ENCODE measurements at places on chromosomes 11 and 22. TPM values are rescaled to one million over a fixed set of nuclear protein-coding genes. Genes with fewer than 3 reads are reported as not detected.
A peak's percentile ranks its signal among the peaks of the same experiment; 100 is the strongest.

DNA sequence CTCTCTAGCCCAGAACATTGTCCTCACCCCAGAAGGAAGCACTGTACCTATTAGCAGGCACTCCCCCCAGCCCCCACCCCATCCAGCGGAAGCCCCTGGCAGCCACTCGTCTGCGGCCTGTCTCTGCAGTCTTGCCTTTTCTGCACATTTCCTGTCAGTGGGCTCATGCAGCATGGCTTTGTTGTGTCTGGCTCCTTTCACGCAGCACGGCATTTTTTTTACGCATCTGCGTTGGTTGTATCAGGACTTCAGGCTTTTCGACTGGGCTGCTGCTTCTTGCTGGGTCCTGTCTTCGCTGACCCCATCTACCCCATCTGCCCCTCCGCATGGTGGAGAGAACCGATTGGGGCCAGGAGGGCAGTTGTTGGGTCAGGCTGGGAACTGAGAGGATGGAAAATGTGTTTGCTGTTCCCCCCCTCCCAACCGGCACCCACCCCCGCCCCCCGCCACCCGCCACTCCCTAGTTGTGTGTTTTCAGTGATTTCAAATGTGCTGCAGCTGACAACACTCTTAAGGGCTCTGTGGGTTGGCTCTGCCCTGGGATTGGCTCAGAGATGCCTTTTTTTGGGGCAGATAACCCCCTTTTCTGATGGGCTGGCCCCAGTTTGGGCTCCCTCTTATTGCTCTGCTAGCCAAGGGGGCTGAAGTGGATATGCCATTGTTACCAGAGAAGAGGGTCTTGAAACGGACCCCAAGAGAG, 110.0 kb downstream of the KIAA1671 start:
- no peak for DNase-seq
- peaks cover 21% of the 10 kb centered on the region for H3K4me1 ChIP-seq
- H3K4me3 ChIP-seq, result no peak overlapping the region
- peaks cover 4% of the 10 kb centered on the region for H3K36me3 ChIP-seq
- peak overlapping the region; percentile 95 for H3K27ac ChIP-seq

DNA sequence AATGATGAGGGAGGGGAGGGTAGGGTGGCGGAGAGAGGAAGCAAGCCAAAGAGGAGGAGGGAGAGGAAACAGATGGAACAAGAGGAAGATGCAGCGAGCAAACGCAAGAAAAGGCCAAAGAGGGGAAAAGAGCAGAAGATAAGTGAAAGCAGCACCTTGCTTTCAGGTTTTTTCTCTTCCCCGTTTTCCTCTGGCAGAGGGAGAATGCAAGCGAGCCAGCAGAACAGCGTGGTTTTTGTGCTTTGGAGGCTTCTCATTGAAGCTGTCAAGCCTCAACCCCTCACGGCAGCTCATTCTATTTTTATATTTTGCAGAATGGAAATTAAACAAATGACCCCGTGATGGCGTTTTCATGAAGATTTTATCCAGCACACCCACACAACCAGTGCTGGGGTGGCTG, 67.1 kb upstream of the GRAMD1B start:
- H3K27ac ChIP-seq, result no peak overlapping the region
- peaks cover 53% of the 10 kb centered on the region for H3K27me3 ChIP-seq
- H3K36me3 ChIP-seq, result no peaks in the 10 kb centered on the region
- no peak overlapping the region for H3K4me3 ChIP-seq
- peaks cover 32% of the 10 kb centered on the region for H3K4me1 ChIP-seq

- no peak overlapping the region for H3K4me3 ChIP-seq
- H3K36me3 ChIP-seq, result peaks cover 63% of the 10 kb centered on the region
- no peak for DNase-seq
- H3K4me1 ChIP-seq, result no peaks in the 10 kb centered on the region
- H3K27me3 ChIP-seq, result no peaks in the 10 kb centered on the region
These were observed 30.4 kb upstream of the RASL10A start for GRCh38 chr22:29345932-29346331.

GRCh38 chr11:3056296-3057068, 741 bp downstream of the CARS1 start:
- peaks cover 36% of the 10 kb centered on the region for H3K4me1 ChIP-seq
- H3K27me3 ChIP-seq, result no peaks in the 10 kb centered on the region
- DNase-seq, result no peak
- H3K27ac ChIP-seq, result no peak overlapping the region

- H3K36me3 ChIP-seq, result no peaks in the 10 kb centered on the region
- H3K4me1 ChIP-seq, result peaks cover 14% of the 10 kb centered on the region
- no peaks in the 10 kb centered on the region for H3K27me3 ChIP-seq
- no peak for DNase-seq
- no peak overlapping the region for H3K4me3 ChIP-seq
These were observed 1245.7 kb downstream of the BRD1 start for GRCh38 chr22:48581796-48582469.

DNA sequence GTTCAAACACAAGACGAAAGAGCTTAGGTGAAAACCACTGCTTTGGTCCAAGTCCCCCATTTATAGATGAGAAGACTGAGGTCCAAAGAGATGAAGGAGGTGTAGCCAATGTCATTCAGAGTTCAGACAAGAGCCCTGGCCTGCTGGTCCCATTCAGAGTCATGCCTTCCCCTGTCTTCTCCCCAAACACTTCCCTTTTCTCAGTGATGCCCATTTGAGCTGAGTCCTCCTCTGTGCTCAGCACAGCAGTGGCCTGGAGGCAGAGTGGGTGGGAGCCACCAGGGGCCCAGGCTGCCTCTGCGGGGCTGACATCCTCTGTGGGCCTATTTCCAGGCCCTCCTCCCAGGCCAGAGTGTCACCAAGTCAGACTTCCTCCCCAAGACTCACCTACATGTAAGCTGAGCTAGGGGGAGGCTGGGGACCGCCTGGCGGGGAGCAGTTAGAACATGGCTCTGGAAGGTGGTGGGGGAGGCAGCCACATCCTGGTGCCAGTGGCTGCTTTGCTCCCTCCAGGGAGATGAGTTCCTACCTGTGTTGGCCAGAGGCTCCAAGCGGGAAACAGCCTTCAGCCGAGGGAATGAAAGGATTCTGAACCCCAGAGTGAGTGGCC, 22.4 kb upstream of the LRRC10B start:
- H3K4me1 ChIP-seq, result peaks cover 50% of the 10 kb centered on the region
- no peak for DNase-seq
- 0 out of 2 replicates have a peak, but pooled peaks cover 2% of the 10 kb centered on the region for H3K36me3 ChIP-seq

DNA sequence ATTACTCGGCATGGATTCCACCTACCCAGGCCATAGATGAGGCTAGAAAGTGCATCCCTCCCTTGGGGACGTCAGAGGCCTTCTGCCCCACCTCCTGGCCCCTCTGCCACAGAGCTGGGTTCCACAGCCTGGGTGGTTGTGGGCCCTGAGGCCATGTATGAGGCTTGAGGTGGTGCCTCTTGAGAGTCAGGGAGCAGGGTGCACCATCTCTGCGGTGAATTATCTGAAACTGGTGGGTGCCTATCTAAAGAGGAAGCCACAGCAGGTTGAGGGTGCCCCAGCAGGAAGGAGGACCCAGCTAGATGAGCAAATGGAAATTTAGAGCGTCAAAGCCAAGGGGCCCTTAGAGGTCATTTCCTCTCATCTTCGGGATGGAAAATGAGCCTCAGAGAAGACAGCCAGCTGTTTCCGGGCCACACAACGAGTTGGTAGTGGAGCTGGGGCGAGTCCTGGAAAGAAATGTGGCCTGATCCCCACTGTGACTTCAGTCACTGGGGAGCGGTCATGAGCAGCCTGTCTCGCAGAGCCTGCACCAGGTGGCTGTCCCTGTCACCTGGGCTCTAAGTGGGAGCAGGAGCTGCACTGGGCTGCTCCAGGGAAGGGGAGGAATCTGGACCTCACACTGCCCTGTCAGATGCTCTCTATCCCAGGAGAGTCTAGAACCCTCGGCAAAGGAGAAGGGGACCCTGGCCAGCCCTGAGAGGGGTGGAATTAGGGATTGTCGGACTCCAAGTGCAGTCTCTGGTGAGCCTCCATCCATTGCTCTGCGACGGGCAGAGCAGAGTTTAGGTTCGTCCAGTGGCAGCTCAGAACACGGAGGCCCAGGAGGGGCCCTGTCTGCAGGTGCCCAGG, 7.3 kb downstream of the ADORA2A start:
- no peak overlapping the region for H3K4me3 ChIP-seq
- no peaks in the 10 kb centered on the region for H3K27me3 ChIP-seq
- H3K36me3 ChIP-seq, result no peaks in the 10 kb centered on the region
- no peaks in the 10 kb centered on the region for H3K4me1 ChIP-seq
- H3K27ac ChIP-seq, result no peak overlapping the region
- no peak for DNase-seq

DNA sequence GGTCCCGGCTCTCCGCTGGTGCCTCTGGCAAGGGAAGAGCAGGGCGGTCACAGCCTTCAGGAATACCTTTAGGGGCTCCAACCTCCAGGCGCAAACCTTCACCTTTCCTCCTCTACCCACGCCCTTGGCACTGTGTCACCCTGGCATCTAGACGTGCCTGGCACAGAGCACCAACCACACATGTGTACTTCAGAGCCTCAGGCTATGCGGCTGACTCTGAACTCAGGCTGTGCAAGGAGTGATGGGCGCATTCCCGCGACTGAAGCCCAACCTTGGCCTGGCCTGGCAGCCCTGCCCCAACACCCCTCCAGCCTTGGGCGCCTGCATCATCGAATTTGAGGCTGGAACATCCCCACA, 11.4 kb downstream of the SCARF2 start:
- peaks cover 9% of the 10 kb centered on the region for H3K36me3 ChIP-seq
- H3K27ac ChIP-seq, result no peak overlapping the region
- peaks cover 16% of the 10 kb centered on the region for H3K4me1 ChIP-seq
- H3K27me3 ChIP-seq, result peaks cover 25% of the 10 kb centered on the region
- H3K4me3 ChIP-seq, result no peak overlapping the region

GRCh38 chr11:118572981-118573550, 857 bp downstream of the ARCN1 start:
- DNase-seq, result no peak
- no peaks in the 10 kb centered on the region for H3K36me3 ChIP-seq
- H3K27ac ChIP-seq, result peak overlapping the region; percentile 89
- peaks cover 21% of the 10 kb centered on the region for H3K4me1 ChIP-seq

DNA sequence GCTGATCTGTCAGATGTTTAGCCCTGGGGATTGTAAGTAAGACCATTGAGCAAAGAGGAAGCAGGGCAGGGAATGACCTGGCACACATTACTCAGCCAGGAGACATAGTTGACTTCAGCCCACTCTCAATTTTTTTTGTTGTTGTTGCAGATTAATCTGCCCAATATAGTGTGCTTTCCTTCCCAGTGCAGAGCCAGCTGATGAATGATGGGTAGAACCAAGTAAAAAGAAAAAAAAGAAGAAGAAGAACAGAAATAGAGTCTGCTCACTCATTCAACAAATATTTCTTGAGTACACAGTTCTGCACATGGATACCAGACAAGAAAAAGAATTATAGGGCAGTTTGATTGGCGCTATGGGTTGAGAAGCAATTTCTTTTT, 292.7 kb downstream of the ETS1 start:
- no peaks in the 10 kb centered on the region for H3K27me3 ChIP-seq
- DNase-seq, result no peak
- peaks cover 19% of the 10 kb centered on the region for H3K4me1 ChIP-seq

GRCh38 chr11:6615882-6616585, 3.2 kb downstream of the TPP1 start:
- H3K27ac ChIP-seq, result no peak overlapping the region
- H3K27me3 ChIP-seq, result no peaks in the 10 kb centered on the region
- H3K4me3 ChIP-seq, result no peak overlapping the region
- no peaks in the 10 kb centered on the region for H3K36me3 ChIP-seq

DNA sequence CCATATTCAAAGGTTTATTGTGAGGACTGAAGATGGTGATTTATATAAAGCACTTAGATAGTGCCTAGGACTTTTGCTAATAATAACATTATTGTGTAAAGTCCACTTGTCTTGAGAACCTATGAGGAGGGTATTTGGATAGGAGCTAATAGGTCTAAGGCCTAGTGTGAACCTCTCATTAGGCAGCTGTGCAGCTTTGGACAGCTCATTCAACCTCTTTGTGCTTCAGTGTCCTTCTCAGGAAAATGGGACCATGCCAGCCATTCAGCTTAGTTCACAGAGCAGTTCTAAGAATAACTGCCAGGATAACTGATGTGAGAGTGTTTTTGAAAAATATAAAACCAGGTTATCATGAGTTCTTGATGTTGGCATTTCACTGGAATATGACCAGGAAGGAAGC, 56.2 kb downstream of the NAV2 start:
- no peak for DNase-seq
- no peaks in the 10 kb centered on the region for H3K36me3 ChIP-seq
- H3K4me1 ChIP-seq, result peaks cover 54% of the 10 kb centered on the region
- H3K27ac ChIP-seq, result no peak overlapping the region

DNA sequence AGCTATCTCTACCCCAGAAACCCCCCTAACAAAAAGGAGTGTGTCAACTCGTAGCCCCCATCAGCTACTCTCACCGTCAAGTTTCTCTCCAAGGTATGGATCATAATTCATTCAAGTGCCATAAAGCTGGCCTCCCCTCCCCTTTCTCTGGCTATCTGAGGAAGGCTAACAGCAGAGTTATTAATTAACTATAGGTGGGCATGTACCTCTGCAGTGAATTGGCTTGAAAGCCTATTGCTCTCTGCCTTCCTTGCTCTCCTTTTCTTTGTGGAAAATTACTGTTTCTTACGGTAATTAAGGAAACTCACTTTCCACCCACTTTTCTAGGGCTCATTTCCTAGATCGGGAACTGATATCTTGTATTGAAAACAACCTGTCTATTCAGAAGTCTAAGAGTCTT, 14.1 kb downstream of the POLA2 start:
- H3K4me3 ChIP-seq, result no peak overlapping the region
- peaks cover 49% of the 10 kb centered on the region for H3K36me3 ChIP-seq
- H3K4me1 ChIP-seq, result peaks cover 9% of the 10 kb centered on the region
- H3K27me3 ChIP-seq, result no peaks in the 10 kb centered on the region

DNA sequence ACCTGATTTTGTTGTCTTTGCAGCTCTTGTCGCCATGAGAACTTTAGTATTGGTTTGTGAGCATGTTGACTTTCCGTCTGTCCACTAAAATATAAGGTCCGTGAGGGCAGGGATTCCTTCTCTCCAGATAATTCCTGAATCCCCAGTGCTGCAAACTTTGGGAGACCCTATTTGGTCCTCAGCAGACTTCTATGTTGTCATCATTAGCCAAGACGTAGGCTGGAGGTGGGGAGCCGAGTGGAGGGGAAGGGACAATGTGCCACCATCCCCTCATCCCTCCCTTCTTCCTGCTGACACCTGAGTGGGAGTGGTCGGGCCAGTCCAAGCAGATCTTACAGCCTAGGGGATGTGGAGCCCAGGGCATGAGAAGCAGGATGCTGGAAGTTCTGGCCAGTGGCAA, 690.6 kb downstream of the TBC1D22A start:
- peaks cover 21% of the 10 kb centered on the region for H3K36me3 ChIP-seq
- no peak overlapping the region for H3K27ac ChIP-seq
- no peak for DNase-seq
- H3K4me3 ChIP-seq, result no peak overlapping the region
- no peaks in the 10 kb centered on the region for H3K27me3 ChIP-seq

IGSF22 gene
- total RNA-seq, result 0.52 TPM

NOX4 gene
- 1.1 TPM for total RNA-seq

DNAJB13 gene
- total RNA-seq, result 0.18 TPM

ESAM gene
- 0.44 TPM for total RNA-seq

SLC36A4 gene
- 27.9 TPM for total RNA-seq

SNX32 gene
- 2.9 TPM for total RNA-seq

PTS gene
- total RNA-seq, result 23.5 TPM
